Naive B cell (primary cell): ENCODE measurements at places on chromosomes 5 and 9.

GRCh38 chr5:119537704-119538103, 85.4 kb downstream of the HSD17B4 start:
- no peak for DNase-seq

DNA sequence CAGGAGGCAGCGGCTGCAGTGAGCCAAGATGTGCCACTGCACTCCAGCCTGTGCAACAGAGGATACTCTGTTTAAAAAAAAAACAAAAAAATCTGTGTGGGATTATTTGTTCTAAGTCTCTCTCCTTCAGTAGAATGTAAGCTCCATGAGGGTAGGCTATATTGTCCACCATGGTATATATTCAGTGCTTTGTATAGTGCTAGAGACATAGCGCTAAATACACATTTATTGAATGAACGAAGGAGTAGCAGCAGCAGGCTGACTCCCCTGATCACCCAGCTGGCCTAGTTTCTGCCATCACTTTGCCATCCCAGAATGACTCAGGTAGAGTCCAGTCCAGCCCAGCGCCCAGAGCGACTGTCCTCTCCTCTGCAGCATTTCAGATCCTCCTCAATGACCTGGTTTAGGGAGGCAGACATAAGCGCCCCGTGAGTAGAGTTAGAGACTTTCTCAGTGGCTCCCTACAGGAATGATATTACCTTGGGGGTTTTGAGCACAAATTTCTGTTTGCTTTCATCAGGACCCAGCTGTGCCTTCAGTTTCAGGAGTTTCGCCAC, 716 bp downstream of the HARS1 start:
- no peak for DNase-seq

DNA sequence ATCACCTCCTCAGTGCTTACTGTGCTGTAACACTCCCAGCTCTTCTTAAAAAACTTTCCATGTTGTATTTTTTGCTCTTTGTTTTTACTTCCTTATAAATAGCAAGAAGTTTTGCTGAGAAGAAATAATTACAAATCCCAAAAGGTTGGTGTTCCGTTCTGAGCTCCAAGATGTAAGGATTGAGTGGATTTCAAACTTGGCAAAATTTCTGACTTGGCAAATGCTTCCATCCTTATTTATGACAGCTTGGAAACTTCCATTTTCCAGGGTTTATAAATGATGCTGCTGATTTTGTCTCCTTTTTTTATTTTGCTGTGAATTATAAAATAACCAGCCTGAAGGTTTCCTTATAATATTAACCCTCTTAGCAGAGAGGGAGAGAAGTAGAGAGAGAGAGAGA, 151.9 kb downstream of the NTRK2 start:
- DNase-seq, result no peak

GRCh38 chr5:50702615-50703366, 36.4 kb downstream of the PARP8 start:
- DNase-seq, result no peak

DNA sequence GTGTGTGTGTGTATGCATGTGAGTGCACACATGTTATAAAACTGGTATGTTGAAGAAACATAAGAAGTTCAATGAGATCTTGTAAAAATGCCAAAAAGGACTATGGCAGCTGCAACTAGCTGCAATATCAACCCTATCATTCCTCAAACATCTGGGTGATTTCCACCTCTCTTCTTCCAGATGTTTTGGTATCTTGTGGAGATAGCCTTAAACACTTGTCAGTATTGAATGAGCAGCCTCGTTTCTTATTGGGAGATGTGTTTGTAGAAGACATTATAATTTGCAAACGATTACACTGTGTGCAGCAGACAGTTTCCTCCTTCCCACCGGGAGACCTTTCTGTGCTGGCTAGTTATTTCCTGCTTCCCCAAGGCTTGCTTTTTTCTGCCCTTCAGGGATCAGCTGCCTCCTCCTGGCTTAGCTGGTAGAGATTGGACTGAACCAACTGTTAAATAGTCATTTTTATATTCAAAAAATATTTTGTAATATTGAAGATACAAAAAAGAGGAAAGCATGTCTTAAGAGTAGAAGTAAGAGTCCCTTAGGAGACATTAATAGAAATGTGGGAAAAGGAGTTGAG, 168.4 kb upstream of the MPDZ start:
- no peak for DNase-seq

GRCh38 chr9:24817756-24818155, 272.1 kb upstream of the IZUMO3 start:
- no peak for DNase-seq

GRCh38 chr5:3116366-3116765, 364.9 kb upstream of the IRX2 start:
- no peak for DNase-seq

- no peak for DNase-seq
Observed at GRCh38 chr9:129175515-129175824, 2.6 kb downstream of the IER5L start.

GRCh38 chr5:180007582-180007981, 64.0 kb downstream of the RNF130 start:
- DNase-seq, result no peak

DNA sequence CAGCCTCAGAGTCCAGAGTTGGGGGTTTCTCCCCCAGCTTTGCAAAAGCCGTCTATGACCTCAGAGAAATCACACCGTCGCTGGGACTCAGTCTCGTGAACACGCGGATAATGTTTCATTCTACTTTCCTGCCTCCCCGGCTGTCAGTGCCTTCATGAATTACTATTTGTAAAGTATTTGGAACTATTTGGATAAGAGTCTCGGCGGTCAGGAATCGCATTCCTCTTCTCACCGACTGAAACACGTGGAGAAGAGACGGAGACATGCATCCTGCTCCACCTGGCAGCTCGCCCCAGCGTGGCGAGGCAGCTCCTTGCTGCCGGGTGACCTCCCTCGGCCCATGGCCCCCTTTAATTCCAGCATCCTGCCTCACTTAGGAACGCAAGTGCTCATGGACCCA, 23.9 kb downstream of the IRX2 start:
- DNase-seq, result no peak
